Stimulated activated CD8-positive, alpha-beta memory T cell treated with anti-CD3 and anti-CD28 coated beads, Interleukin-15, amount 100 ng/mL, for 1 hour (primary cell): ENCODE measurements at places on chromosomes 12 and 14.

DNA sequence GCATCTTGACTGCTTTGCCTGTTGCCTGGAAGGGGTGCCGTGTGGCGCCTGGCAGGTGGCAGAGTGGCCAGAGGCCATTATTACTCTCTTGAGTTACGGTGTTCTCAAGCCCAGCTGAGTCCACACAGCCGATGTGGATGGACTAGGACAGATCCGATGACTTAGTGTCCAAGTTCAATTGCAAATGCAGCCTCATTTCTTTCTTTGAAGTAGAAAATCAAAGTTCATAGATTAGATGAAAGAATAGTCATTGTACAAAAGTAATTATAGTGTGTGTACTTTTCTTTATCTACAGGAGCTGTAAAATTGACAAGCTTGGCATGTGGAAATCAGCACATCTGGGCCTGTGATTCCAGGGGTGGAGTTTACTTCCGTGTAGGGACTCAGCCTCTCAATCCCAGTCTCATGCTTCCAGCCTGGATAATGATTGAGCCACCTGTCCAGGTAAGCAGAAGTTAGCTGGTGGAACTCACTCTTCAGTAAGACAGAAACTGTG is 44.7 kb downstream of the ANKRD9 start:
- DNase-seq: no peak

- DNase-seq: no peak
Measured at GRCh38 chr12:121170611-121171260, 38.1 kb downstream of the P2RX7 start.

DNA sequence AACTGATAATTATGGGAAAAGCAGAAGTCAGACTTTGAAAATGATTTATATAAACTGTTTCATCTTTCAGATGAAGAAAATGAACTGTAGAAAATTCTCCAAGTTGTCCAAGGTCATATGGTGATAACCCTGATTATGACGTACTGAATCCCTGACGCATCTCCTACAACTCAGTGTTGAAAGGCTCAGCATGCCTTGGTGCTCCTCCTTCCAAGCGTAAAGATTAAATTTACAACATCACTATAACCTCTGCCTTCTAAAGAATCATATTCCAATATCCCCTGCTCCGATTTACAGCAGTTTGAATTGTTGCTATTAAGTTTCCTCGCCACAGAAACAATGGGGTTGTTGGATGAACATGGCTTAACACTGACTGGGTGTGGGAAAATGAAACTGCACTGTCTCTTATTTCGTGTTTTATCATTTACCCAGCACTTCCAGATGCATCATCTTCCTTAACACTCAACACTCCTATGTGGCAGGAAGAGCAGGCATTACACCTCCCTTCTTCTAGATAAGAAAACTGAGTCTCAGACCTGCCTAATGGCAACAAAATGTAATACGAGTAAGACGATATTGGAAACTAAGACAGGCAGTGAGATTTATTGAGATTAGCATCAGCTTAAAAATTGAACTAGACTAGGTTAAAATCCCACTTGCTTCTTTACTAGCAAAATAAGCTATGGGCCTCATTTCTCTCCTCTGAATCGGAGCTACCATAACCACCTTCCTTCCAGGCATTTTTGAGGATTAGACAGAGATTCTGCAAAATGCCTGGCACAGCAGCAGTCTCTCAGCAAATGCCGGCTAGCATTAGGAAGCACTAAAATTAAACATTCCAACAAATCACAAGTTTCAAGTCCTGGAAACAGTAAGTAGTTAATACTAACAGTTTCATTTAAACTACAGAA is 74.2 kb downstream of the PPM1H start:
- DNase-seq: no peak

DNA sequence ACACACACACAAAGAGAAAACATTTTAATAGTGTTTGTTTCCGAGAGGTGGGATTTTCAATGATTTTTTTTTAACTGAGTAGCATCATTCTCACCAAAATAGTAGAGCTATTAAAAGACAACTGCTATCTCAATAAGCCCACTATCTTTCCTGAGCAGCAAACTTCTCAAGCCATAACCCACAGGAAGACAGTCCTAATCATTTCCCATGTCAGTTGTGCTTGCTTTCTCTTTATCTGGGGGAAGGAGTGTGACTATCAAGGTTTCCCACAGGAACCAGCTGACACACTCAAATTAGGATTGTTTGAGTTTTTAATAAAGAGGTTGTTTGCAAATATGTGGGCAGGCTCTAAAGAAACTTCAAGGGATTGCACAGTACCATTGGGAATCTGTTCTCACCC is 4.9 kb upstream of the MAX start:
- no peak for DNase-seq

GRCh38 chr12:24285448-24285847 is 336.0 kb upstream of the SOX5 start:
- DNase-seq: no peak

GRCh38 chr12:38898001-38898684 is 7.2 kb downstream of the CPNE8 start:
- DNase-seq: no peak

DNA sequence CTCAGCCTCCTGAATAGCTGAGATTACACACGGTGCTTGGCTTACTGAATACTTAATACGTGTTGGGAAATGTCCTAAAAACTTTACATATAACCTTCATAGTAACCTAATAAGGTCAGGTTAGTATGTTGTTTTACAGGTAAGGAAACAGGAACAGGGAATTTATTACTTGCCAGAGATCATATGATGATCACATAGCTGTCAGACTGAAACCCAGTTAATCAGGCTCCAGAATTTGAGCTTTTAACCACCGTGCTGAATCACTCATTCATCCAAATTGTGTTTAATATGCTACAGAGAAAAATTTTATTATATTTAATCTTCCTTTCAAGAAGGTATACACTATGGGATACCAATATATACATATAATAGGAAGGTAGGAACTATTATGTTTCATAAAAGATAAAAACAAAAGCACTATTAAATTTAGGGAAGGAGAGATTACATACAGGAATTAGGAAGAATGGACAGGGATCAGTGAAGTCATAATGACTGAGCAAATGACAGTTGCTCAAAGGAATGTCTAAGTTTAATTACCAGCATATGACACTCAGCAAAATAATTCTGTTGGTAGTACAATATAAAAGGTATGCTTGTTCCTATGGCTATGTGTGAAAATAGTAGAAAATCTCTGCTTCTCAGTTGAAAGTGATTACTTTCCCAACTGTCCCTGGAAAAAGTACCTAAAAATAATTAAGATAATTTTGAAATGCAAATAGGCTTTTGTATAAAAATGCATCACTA is 59.3 kb downstream of the HEATR5A start:
- no peak for DNase-seq

GRCh38 chr12:131313635-131314034 is 359.9 kb downstream of the ADGRD1 start:
- no peak for DNase-seq

- no peak for DNase-seq
Measured at GRCh38 chr12:121465921-121466793, 66.2 kb downstream of the RNF34 start.
